Esophagus squamous epithelium (tissue), 5 donors: ENCODE measurements at places on chromosomes 3 and 15.

DNA sequence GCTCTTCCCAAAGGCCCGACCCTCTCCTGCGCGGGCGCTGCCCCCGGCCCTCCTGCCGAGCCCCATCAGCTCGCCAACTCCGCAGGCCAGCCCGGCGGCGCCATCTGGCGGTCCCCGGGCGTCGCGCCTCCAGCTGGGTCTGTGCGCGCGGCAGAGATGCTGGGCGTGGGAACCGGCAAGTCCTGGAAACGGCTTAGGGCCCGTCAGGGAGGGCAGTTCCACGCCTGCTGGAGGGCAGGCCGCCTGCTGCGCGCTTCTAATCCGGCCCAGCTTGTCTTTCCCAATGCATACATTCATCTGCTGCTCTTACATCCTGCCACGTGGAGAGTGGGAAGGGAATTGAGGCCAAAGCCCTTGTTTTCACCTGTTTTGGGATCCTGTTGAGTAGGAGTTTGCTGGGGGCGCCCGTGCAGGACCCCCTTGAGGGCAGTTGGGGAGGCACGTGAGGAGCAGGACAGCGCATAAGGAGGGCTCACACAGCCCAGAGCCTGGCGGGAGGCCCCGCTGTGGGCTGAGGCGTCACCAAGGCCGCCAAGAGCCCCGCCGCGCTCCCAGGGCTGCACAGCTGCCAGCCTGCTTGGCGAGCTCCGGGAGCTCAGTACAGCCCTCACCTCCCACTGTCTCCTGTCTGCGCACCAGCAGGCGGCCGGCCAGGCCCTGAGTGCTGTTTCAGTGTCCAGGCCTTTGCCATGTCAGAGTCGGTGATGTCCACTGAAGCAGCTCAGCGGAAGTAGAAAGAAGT lies 165.6 kb downstream of the NSMCE3 start:
- no peak for DNase-seq

- no peak for DNase-seq
Measured at GRCh38 chr15:33013827-33014445, 180.6 kb downstream of the FMN1 start.

GRCh38 chr15:68526269-68526668 lies 52.5 kb upstream of the CORO2B start:
- no peak for DNase-seq

DNA sequence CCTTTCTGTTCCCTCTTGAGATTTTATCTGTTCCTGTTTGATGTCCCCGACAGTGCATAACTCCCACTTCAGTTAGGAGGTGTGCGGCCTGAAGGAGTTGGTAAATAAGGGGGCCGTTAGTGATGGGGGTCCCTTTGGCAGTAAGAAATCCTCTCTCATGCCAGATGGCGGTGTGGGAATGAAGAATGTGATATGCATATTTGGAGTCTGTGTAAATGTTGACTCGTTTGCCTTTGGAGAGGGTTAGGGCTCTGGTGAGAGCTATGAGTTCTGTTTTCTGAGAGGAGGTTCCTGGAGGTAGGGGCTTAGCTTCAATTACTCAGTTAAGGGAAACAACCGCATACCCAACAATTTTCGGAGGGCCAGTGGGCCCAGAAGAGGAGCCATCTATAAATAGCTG lies 38.8 kb upstream of the RNF7 start:
- DNase-seq = no peak

GRCh38 chr3:6827453-6827852 lies 33.5 kb upstream of the GRM7 start:
- DNase-seq = no peak

- DNase-seq = no peak
Measured at GRCh38 chr3:100080573-100080972, 33.7 kb downstream of the FILIP1L start.

- no peak for DNase-seq
Measured at GRCh38 chr15:51133140-51133765, 38.5 kb upstream of the TNFAIP8L3 start.

DNA sequence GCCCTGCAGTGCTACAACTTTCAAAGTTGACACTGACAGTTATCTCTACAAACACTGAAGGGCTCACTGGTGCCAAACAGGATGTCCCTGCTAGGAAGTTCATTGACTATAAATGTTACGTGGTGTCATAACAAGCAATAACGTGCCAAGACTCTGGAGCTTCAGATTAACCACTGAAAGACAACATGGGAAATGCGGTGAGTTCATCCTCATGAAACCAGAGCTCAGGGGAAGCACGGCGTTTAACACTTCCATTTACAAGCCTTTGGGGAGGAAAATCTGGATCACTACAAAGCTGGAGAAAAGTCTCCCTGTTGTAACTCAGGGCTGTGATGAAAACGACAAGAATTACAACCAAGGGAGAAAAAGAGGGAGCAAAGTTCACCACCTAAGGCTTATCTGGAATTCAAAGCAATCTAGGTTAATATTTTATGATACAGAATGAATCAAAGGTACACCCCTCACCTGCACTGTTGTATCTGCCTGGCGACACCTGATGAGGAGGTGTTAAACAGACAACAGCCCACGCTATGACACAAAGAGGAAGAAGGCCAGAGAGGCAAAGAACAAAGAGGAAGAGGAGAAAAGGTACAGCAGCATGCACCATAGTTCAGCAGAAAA lies 27.0 kb downstream of the SHQ1 start:
- no peak for DNase-seq
